ENCODE measurements at places on chromosomes 1 and 21. TPM values are rescaled to one million over a fixed set of nuclear protein-coding genes. Genes with fewer than 3 reads are reported as not detected.

DNA sequence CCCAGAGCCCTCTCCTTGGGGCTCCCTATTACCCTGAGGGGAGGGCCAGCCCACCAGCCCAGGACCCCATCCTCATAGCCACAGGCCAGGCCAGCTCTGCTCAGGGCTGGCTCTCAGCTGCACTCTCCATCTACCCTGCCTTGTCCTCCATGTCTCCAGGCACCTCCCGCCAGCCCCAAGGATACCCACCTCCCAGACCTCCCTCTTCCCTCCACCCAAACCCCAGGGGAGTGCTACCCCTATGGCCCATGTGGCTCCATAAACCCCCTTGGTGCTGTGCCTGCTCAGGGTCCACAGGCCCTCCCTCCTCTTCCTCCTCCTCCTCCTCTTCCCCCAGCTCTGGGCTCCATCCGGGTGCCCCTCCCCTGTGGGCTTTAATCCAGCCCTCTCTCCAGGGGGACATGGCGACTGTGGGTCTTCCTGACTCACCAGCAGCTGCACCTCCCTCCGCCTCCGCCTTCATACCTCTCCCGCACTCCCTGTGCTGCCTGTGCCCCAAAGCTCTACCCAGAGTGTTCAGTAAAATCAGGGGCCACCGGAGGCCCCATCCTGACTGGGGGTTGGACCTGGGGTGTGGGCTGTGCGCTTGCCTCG, 9.1 kb downstream of the YBEY start:
- DNase-seq = no peak

DNA sequence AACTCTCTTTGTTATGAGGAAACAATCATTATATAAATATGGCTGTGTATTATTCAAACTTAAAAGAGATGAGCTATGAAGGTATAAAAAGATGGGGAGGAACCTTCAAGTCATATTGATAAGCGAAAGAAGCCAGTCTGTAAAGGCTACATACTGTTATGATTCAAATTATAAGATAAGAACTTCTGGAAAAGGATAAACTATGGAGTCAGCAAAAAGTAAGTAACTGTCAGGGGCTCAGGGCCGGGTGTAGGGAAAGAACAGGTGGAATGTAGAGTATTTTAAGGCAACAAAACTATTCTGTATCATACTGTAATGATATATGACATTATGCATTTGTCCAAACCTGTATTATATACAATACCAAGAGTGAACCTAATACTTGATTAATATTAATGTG, 573.1 kb upstream of the ZRANB2 start:
- DNase-seq = no peak

GRCh38 chr21:16797966-16798365, 714.9 kb upstream of the CXADR start:
- no peak for DNase-seq

- peak; percentile 78 for DNase-seq
Measured at GRCh38 chr1:8423692-8424538, 106.0 kb downstream of the SLC45A1 start.

DNA sequence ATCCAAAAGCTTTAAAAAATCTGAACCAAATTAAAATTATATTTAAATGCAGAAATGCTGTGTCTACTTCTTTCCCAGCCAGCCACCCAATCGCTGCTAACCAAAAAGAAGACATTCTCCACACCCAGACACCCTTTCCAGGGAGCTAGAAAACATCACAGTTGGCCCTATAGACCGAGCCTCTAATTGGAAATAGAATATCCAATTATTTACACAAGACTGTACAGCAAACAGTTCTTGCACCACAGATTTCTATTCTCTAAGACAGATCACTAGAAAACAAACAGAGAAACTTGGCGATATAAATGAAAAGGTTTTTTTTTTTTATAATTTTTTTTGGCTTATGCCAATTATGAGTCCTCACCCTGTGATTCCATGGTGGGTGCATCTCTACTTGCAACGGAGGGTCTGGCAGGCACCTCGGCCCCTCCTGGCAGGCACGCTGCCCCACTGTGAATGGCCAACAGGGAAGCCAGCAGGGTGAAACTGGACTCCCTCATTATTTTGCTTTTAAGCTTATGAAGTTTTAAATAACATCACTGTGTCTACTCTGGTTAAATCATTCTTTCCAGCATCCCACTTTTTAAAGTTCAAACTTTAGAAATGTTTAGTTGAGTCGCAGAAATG, 29.2 kb downstream of the BCAR3 start:
- no peak for DNase-seq

DNA sequence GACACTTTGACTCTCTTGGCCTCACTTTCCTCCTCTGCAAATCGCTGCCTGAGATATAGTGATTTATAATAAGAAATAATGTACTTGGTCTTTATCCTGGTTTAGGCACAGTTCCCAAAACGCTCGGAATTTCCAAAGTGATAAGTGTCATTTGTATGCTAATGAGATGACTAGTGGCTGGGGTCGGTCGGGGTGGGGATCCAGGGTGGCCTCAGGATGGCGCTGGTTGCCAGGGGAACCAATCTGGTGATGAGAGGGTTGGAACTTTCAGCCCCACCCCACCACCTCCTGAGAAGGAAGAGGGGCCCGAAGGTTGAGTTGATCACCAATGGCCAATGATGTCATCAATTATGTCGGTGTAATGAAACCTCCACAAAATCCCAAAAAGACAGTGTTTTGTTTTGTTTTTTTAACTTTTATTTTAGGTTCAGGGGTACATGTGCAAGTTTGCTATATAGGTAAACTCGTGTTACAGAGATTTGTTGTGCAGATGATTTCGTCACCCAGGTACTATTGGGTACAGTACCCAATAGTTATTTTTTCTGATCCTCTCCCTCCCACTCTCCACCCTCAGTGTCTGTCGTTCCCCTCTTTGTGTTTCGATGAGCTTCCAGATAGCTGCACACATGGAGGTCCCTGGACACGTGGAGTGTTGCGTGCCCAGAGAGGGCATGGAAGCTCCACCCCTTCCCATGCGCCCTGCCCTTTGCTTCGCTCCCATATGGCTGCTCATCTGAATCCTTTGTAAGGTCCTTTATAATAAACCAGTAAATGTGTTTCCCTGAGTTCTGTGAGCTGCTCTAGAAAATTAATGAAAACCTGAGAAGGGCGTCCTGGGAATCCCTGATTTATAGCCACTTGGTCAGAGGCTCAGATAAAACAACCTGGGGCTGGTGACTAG, 97.2 kb downstream of the KCNN3 start:
- DNase-seq = peak; percentile 33

DNA sequence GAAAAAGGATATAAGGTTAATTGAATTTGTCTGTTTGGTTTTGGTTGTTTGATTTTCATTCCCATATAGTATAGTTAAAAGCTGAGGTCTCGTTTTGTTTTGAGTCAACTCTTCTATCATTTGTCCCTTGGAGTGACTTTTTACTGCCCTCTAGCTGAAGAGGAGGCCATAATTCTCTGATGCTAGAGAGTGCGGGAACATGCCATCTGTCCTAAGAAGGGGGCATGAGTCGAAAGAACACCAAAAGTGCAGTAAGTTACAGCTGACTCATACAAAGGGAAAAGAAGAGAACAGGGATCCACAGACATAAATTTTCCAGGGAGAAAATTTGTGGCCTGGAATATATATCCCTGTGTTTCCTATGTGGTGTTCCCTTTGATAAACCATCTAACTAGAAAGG, 4.1 kb downstream of the KRTAP21-3 start:
- DNase-seq = no peak

DNA sequence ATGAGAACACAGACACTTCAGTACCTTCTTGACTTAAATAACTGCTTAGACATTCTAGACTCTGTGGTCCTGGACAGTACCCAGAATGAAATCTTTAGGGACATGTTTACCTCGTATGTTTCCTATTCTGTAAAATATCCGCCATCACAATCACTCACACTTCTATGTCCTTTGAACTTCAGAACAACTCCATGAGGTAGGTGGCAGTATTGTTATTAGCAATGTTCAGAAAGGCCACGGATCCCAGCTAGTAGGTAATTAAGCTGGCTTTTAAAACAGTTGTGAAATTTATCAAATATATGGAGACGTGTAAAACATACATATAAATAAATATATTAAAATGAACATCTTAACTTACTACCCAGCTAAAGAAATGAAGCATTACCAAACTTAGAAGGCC, 83.4 kb downstream of the CACHD1 start:
- no peak for DNase-seq

- DNase-seq = peak; percentile 50
Measured at GRCh38 chr1:18109756-18110597, 2.4 kb downstream of the IGSF21 start.

GRCh38 chr1:37831809-37832208, 23.8 kb upstream of the YRDC start:
- DNase-seq = no peak

DNA sequence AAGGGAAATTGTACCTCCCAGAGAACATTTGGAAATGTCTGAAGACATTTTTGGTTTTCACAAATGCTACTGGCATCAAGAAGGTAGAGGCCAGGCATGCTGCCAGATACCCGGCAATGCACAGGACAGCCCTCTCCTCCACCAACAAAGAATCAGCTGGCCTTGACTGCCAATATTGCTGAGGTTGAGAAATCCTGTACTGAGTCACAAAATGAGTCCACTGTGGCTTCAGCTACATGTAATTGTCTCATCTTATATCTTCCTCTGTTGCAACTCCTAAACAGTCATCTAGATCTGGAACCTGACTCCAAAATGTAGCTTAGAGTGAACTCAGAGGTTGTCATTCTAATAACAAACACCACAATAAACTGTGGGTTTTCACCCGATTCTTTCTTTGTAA, 327.5 kb upstream of the POGK start:
- no peak for DNase-seq

DNA sequence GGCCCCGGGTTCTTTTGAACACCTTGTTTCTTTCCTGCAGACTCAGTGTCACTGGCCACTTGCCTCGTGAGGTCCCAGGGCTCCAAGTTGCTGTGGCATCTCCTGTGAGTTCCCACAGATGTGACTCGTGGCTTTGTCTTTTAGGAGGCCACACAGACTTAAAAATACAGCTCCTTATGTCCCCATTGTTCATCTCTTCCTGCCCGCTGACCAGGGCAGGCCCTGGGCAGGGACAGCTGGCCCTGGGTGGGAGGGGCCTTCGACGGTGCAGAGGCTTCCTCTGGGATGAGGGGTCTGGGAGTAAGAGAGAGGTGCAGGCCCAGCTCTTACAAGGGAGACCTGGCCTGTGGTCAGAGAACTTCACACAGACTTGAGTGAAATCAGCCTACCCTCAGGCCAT, 15.6 kb downstream of the LDLRAP1 start:
- no peak for DNase-seq

GRCh38 chr1:30905916-30906620, 2.5 kb downstream of the SDC3 start:
- no peak for DNase-seq

GRCh38 chr1:220892997-220893700, 13.9 kb downstream of the HLX start:
- no peak for DNase-seq

DNA sequence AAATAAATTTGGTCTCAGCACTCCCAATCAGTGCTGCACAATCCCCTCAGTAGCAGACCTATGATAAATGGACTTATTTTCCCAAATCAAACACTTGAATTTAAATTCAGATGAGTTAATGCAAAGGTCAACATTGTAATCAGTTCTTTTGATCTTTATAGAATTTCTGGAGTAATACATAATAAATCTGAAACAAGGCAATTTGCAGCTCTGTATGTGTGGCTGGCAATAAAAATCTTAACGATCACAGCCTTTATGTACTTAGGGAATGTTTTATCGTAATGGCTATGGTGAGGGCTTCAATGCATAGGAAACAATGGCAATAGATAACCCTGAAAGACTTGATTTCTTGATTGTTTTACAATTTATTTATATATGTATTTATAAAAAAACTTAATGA, 91.4 kb downstream of the GPATCH2 start:
- no peak for DNase-seq

DNA sequence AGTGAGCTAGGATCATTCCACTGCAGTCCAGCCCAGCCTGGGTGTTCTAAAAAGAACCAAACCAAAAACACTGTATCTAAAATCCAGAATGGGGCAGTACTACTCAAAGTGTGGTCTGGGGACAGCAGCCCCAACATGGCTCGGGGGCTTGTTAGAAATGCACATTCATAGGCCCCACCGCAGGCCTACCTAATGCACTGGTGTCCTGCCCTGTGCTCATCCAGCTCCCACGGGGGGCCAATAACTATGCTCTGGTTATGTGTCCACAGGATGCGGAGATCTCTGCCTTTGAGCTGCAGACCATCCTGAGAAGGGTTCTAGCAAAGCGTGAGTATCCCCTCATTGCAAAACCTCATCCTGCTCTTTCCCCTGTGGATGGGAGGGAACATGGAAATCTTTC, 51.5 kb downstream of the CAPN2 start:
- no peak for DNase-seq

GRCh38 chr1:243730487-243731150, 119.4 kb downstream of the AKT3 start:
- DNase-seq = no peak

- DNase-seq = no peak
Measured at GRCh38 chr1:42940851-42941639, 17.6 kb downstream of the SLC2A1 start.

DNA sequence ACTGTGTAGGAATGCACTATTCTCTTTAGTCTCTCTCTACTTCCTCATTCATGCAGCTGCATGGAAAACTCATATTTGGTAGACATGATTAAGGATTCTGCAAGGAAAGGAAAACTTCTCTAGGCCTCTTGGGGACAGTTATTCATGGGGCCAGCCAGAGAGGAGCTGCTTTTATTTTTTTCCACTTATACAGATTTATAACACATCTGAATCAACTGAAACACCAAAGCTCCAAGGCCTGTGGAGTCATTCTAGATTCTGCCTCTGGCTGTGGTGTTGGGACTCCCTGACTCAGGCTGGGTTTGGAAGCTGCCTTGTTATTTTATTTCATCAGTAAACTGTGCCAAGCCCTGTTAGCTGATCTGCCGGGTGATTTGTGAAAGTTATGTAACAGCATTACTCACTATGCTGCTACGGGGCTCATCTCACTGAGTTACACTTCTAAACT, 83.9 kb upstream of the EDEM3 start:
- no peak for DNase-seq

- no peak for DNase-seq
Measured at GRCh38 chr1:201724039-201724765, 104.8 kb upstream of the IPO9 start.

DNA sequence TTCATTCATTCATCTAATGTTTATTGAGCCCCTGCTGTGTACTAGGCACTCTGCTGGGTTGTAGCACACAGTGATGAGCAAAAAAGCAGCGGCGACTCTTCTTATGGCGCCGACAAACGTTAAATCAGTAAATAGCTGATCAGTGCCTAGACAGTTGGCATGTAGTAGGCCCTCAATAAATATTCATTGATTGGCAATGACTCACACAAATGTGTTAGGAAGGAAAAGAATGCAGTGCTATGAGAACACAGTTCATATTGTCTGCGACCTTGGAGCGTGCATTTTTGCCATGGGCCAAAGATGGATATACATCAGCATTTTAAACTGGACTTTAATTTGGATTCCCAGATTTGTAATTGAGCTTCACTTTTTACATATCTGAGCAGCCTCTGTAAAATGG, 52.0 kb downstream of the PRDM2 start:
- no peak for DNase-seq

Gene EPB41
- 86.7 TPM for total RNA-seq

Gene KRTAP7-1
- total RNA-seq = not detected

Gene GUCA2B
- total RNA-seq = not detected

Gene CRABP2
- total RNA-seq = 1.2 TPM

Gene HEYL
- total RNA-seq = 0.08 TPM

Gene TMEM240
- total RNA-seq = 0.88 TPM

Gene VSIG8
- not detected for total RNA-seq

Gene IL19
- not detected for total RNA-seq

Gene SHE
- not detected for total RNA-seq

Gene AADACL3
- total RNA-seq = not detected

Gene AGT
- not detected for total RNA-seq

Gene ALG14
- 4.8 TPM for total RNA-seq

Gene TDRD10
- not detected for total RNA-seq
